ENCODE measurements at places on chromosomes 6 and 20. TPM values are rescaled to one million over a fixed set of nuclear protein-coding genes. Genes with fewer than 3 reads are reported as not detected.

MUC22 gene
- not detected for total RNA-seq

ADGB gene
- total RNA-seq: not detected

GRCh38 chr6:143952060-143952778, 55.8 kb downstream of the PLAGL1 start:
- no peak for DNase-seq

GRCh38 chr20:3349786-3350185, 57.7 kb downstream of the DNAAF9 start:
- no peak for DNase-seq

GRCh38 chr6:30066082-30066481, 916 bp upstream of the PPP1R11 start:
- DNase-seq: no peak

- no peak for DNase-seq
These were observed 110.9 kb upstream of the SSTR4 start for GRCh38 chr20:22924046-22924737.

GRCh38 chr20:40305303-40305702, 383.7 kb downstream of the MAFB start:
- no peak for DNase-seq

GRCh38 chr20:11144114-11144950, 470.5 kb upstream of the JAG1 start:
- no peak for DNase-seq

GRCh38 chr6:128491610-128492206, 28.7 kb downstream of the PTPRK start:
- no peak for DNase-seq

DNA sequence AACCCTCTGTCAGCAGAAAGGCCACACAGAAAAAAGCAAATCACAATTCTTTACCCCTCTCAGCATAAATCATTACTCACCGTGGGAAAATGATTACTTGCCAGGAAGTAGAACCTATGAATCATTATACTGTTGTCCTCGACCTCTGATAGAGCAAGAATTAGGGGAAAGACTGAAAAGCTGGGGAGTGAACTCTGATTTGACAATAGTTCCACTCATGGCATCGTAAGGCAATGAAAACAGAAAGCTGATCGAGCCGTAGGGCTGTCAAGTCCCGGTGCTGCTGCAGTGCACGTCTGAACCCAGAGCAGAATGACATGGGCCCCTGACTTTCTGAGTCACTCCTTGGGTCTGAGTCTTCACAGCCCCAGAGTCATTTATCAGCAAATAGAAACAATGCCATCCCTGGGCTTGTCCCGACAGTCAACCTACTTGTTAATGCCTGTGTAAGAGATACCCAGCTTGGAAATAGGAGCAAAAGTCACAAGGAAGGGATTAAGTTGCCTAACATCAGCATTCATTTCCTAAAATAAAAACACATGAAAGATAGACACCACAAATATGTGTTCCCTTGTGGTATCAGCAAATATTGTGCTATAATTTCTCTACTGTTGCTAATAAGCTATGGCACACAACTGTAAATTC, 224.8 kb upstream of the MARCKS start:
- DNase-seq: no peak

DNA sequence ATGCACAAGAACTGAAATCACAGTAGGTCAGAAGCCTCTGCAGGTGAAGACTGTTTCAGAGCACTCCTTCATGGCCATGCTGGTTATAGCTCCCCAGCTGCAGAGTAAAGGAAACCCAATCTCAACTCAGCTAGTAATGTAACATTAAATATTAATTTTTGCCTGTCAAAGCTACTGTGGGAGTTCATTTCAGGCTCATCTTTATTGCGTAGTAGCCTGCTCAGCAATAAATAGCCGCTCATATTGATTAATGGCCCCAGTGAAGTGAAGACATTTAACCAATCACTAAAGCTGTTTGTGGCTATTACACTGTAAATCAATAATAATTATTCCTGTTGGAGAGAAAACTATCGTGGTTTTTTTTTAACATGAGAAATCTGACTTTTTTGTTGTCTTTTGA, 101.7 kb downstream of the FRK start:
- no peak for DNase-seq

GRCh38 chr20:49356676-49357075, 78.8 kb upstream of the ZNFX1 start:
- DNase-seq: no peak

GRCh38 chr6:87333033-87333432, 4.0 kb upstream of the GJB7 start:
- no peak for DNase-seq
